ENCODE measurements at places on chromosomes 7 and 10. TPM values are rescaled to one million over a fixed set of nuclear protein-coding genes. Genes with fewer than 3 reads are reported as not detected.

ZPBP gene
- total RNA-seq = not detected

PRKCQ gene
- total RNA-seq = 0.64 TPM

NUTM2A gene
- total RNA-seq = 1.3 TPM

TEX36 gene
- total RNA-seq = not detected

BMPER gene
- 2.0 TPM for total RNA-seq

MAGI2 gene
- 9.8 TPM for total RNA-seq

EIF4EBP2 gene
- total RNA-seq = 192 TPM

DNA sequence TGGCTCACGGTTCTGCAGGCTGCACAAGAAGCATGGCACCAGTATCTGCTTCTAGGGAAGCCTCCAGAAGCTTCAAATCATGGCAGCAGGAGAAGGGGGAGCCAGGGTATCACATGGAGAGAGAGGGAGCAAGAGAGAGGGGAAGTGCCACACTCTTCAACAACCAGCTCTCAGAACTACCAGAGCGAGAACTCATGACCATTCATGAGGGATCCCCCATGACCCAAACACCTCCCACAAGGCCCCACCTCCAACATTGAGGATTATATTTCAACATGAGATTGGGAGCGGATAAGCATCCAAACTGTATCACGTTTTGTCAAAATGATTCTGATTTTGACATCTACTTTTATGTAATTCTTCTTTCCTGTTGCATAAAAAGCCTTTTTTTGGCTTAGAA lies 38.5 kb downstream of the CREM start:
- no peak for DNase-seq

DNA sequence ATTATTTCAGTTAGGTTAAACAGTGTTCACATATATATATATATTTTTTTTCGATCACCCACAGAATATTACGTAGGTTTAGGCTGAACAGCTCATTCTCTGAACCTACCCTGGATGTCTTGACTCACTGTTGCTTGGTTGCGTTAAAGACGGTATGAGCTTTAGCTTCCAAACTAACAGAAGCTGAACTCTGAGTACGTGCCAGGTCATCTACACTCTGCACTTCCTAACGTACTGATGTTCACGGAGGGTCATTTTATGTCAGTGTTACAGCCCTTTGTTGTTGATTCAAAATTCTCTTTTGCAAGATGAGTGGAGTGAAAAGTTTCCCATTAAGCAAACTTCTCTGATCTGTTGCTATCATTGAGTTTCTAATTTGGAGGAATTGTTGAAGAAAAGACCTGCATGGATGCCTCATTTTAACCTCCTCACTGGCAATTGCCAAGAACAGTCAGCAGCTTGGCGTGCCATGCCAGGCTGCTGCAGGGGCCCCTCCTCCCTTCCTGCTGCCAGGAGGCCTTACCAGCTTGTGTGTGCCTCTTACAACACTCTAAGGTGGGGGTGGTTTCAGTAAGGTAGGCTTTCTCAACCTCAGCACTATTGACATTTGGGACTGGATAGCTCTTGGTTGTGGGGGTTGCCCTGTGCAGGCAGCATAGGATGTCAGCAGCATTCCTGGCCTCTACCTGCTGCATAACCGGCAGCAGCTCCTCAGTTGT lies 44.3 kb downstream of the INSYN2A start:
- DNase-seq = no peak

DNA sequence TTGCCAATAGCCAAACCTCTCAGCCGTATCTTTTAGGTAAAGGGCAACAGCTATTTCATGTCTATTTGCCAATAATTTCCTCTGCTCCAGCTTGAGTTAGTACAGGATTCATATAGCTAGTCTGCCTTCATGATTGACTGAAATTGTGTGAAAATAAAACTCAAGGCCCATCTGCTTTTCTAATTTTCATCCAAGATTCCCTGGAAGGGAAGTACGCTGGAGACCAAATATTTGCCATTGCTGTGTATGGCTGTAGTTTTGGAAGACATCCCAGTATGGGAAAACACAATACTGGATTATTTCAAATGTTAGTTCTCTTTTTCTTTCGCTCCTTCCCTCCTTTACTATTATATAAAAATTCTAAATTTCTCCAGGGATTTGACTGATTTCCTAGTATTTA lies 652.4 kb downstream of the CNTNAP2 start:
- no peak for DNase-seq

- DNase-seq = no peak
These were observed 8.5 kb downstream of the ZDHHC16 start for GRCh38 chr10:97454330-97455036.

GRCh38 chr10:130424418-130424817 lies 288.2 kb downstream of the GLRX3 start:
- DNase-seq = no peak

- DNase-seq = no peak
These were observed 62.1 kb upstream of the PRSS58 start for GRCh38 chr7:142319970-142320369.

DNA sequence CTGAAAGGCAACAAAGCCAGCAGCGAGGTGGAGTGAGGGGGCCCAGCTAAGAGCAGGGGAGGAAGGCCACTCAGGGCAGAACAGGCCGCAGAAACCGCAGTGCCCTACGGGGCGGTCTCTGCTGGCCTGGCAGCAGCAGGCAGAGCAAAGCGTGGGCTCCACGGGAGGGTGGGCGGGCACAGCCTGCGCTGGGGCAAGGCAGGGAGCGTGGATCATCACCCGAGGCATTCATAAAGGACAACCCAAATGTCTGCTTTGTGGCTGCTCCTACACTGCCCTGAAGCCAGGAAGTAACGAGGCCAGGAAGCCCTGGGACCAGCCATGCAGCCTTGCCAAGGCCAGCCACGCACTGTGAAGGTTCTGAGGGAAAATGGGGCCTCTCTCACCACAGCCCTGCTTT lies 127.5 kb downstream of the MAD1L1 start:
- DNase-seq = no peak

DNA sequence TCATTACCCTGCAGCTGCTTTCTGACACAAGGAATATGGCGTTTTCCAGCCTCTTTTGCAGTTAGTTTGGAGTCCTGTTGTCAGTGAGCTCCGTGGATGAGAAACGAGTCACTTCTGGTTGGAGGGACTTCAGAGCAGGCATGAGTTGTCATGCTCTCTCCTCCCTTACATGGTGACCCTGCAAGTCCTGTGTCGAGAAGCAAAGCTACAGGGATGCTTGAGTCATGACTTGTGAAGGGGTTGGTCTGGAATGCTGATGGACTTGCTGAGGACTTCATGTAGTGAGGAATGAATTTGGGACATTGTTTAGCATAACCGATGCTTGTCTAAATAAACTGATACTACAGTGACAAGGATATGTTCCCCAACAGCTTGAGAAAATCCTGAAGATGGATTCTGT lies 108.8 kb downstream of the ADCYAP1R1 start:
- DNase-seq = no peak

All from breast epithelium (tissue), 4 donors.